ENCODE measurements at places on chromosomes 12 and 14.

DNA sequence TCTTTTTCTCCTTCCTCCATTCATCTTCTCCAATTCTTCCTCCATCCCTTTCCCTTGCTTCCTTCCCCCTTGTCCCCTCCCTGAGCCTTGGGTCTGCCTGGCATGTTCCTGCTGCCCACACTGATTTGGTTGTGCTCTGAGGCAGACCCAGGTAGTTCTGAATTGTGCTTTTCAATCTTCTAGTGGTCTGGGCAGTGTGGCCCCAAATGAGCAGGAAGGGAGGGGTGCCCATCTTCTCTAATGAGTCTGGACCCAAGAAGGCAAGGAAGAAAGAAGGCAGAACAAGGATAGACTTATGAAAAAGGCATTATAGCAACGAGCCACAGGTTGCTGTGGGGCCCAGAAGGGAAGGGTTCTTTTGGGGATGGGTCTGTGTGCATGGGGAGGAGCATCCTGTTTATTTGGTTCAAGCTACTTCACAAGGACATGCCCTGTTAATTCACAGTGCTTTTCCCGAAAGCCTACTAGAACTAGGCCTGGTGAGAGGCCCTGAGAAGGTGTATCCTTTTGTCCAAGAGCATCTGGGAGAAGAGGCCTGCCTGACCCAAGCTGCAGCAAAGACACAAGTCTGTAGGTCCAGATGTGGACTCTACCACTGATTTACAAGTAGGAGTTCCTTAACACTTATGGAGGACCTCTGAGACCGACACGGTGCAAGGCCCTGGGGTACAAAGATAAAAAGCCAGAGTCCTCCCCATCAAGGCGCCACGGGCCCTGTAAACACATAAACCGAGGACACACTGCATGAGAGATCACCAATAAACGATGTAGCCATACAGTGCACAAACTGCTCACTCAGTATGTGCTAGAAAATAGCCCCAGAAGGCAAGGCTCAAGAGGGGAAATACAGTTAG is 1.1 kb upstream of the SUSD6 start:
- DNase-seq = no peak

- no peak for DNase-seq
These were observed 3.1 kb downstream of the PFKM start for GRCh38 chr12:48122065-48122834.

- peak; percentile 32 for DNase-seq
These were observed 1.4 kb upstream of the CCDC85C start for GRCh38 chr14:99605299-99605961.

DNA sequence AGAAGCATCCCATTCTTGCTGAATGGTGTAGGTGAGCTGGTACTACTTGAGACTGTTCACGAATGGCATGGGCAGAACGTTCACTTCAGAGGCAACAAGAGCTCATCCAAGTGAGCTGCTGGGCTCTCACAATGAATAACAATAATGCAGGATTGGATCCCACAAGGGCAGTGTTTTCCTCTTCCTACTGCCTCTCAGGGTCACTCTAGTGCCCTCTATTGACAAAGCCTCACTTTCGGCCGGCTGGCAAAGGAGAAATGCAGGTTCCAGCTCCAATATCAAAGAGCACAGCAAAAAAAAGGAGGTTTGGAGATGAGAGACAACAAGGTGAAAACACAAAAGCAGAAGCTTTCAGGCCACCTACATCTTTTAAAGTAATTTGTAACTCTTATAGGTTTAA is 74.6 kb upstream of the MYF6 start:
- no peak for DNase-seq

DNA sequence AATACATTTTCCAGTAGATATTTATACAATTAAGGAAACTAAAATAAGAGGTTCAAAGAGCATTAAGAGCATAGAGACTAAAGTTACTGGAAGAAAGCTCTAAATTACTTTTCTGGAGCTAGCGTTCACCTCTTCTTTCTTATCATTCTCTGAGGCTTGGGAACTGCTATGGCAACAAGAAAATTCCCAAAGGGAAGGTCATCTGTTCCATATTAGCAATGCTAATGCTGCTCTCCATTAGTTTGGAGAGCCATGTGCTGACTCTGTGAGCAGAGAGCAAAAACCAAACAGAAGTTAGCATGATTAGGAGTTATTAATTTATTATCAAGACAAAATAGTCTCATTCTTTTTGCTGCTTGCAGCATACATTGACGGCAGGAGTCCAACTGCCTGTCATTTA is 143.1 kb upstream of the SLC16A7 start:
- DNase-seq = no peak

DNA sequence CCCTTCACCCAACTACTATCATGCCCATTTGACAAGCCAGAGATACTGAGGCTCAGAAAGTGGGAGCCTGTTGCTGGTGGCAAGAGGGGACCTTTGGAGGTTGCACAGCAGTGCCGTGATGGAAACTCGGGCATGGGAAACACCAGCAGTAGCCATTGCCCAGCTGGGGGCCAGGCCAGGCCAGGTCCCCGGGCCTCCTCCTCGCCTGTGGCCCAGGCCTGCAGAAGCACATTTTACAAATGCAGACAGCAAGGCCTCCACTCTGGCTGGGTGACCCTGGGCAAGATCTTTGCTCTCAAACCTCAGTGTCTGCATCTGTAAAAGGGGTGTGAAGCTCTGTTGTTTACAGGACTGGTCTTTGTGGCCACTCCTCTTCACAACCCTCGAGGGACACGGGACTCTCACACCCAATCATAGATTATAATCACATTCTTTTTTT is 4.5 kb upstream of the SH2B3 start:
- DNase-seq = no peak

- no peak for DNase-seq
These were observed 250.4 kb downstream of the ALX1 start for GRCh38 chr12:85530456-85530855.

DNA sequence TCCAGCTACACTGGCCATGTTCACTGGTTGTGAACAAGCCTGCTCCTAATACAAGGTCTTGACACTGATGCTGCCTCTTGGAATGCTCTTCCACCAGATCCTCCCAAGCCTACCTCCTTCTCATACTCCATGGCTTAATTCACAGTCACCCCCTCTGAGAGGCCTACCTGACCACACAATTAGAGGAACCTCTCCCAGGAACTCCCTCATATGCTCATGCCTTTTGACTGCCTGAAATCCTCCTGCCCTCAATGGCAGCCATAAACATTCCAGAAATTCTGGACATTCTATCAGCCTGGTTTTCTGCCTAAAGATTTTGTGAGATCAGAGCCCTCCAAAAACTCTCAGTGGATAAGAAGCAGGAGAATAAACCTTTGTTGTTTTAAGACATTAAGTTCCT is 340.2 kb downstream of the C12orf75 start:
- DNase-seq = no peak

DNA sequence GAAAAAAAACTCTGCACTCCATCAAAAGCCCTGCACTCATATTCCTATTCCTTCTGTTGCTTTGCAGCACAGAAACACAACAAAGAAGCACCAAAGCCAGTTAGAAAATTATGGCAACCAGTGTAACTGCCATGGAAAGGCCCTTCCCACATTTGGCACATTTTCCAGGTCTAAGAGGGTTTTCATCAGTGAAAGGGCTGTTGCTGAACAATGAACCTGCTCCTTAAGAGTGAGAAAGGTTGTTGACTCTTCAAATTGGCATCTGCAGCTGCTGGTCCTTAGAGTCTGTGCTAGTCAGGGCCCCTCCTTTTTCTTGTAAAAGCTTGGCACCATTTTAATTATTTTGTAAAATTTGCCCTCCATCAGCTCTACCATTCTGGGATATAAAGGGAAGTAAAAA is 378.7 kb upstream of the KITLG start:
- peak; percentile 99 for DNase-seq

- no peak for DNase-seq
These were observed 43.5 kb upstream of the MAP1LC3B2 start for GRCh38 chr12:116515684-116516083.

GRCh38 chr12:1504304-1504894 is 90.0 kb downstream of the FBXL14 start:
- DNase-seq = no peak

- no peak for DNase-seq
These were observed 41.8 kb upstream of the SLC6A15 start for GRCh38 chr12:84954415-84954814.
